ENCODE measurements at places on chromosomes 2 and 18.

DNA sequence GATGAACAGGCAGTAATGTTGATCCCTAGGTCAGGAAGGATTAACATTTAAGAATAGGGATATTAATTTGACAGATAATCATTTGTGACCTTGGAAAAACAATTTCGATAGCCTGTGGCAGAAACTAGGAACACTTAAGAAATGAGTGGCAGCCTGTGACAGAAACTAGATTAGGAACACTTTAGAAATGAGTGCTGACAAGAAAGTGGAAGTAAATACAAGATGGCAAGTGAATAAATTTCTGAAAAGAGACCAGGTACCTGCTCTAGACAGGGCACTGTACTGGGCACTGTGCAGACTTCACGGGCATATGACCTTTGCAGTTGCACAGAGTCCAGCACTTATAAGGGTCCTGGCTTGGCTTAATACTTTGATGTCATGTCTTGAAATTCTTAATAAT lies 5.5 kb upstream of the HNRNPA3 start:
- no peak for DNase-seq

DNA sequence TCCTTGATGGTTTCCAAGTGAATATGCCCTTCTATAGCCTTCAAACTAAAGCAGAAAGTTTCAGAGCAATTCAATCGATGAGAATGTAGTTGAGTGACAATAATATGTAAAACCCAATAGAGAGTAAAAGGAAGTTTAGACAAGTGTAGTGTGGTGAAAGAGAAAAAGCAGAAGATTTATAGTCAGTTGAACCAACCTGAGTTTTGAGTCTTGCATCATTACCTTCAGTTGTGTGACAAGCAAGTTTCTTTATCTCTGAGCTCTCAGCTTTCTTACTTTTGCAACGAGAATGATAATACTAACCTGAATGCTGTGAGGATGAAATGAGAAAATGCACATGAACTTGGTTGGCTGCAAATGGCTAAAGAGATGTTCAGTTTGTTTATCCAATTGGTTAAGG lies 40.6 kb upstream of the TMEM247 start:
- DNase-seq = no peak

DNA sequence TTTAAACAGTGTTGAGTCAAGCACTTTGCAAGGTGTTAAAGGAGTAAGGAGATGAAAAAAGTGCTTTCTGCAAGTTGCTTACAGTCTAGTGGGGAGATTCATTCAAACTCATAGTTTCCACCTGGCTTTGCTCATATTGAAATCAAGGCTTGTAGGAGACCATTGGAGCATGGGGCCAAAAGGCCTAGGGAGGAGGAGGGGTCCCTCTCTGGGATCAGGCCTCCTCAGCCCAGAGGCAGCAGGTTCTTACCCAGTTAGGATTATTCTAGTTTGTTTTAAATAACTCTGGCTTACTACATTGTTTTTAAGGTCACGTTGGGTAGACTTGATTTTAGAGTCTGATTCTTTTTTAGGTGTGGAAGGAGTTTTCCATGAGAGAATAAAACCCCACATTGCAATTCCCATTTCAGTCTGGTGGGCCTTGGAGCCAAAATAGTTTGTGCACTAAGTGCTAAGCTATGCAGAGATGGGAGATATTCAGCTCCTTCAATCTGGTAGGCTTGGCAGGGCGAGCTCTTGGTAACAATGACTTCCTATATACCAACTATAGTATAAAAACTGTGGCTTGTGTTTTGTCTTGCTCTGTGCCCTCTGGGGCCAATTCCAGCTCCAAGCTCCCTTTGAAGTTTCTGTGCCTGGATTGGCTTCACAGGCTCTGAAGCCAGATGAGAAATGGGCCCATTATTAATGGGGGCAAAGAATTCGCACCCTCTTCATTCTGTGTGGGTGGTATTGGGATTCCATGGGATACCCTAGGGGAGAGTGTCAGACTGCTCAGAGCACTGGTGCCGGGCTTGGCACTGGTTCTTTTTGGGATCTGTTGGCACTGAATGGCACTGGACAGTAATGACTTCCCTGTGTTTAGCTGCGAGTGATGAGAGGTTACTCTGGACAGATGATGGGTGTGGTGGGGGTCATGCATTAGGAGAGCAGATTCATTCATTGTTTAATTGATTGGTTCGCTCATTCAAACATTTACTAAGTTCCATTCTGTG lies 301.1 kb downstream of the MYCN start:
- no peak for DNase-seq

DNA sequence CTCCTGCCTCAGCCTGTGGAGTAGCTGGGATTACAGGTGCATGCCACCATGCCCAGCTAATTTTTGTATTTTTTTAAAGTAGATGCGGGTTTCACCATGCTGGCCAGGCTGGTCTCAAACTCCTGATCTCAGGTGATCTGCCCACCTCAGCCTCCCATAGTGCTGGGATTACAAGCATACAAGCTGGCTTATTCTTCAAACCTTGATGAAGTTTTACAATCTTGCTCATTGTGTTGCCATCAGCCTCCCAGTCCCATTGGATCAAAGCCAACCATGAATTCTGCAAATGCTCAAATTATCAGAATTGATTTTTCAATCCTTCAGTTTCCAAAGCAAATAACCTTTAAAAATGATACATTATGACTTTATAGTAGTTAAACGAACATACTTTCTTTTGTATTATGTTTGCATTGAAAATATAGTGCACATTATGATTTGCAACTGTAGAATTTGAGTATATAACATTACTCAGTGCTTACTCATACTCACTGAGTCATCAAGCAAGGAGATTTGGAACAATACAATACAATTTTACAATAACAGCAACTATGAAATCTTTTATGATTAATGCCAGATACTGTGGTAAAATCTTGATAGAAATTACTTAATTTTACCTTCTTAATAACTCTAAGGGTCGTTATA lies 1491.9 kb upstream of the CELF4 start:
- DNase-seq = no peak

DNA sequence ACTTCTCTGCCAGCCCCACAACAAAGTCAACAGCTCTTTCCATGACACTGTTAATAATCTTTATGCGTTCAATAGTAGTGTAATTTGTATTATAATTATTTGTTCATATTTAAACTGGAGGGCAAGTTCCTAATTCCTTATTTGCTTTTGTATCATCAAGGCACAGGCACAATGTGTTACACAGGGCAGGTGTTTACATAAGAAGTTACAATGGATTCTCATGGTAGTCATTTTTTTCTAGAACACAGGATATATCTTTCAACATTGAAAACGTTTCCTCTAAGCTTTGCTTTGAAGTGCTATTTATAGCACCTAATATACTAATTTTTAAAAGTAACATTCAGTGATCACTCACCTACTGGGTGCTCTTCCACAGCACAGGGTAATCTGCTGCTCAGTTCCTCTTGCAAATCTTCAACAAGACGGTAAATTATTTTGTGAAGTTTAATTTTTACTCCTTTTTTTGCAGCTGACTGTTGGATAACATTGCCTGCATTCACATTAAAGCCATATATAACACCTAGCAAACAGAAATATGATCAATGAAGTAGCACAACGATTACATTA lies 7.3 kb downstream of the RPS27A start:
- DNase-seq = no peak

GRCh38 chr2:207528980-207529329 lies 807 bp upstream of the CREB1 start:
- no peak for DNase-seq

- no peak for DNase-seq
Observed at GRCh38 chr2:44075541-44075940, 79.8 kb upstream of the LRPPRC start.

DNA sequence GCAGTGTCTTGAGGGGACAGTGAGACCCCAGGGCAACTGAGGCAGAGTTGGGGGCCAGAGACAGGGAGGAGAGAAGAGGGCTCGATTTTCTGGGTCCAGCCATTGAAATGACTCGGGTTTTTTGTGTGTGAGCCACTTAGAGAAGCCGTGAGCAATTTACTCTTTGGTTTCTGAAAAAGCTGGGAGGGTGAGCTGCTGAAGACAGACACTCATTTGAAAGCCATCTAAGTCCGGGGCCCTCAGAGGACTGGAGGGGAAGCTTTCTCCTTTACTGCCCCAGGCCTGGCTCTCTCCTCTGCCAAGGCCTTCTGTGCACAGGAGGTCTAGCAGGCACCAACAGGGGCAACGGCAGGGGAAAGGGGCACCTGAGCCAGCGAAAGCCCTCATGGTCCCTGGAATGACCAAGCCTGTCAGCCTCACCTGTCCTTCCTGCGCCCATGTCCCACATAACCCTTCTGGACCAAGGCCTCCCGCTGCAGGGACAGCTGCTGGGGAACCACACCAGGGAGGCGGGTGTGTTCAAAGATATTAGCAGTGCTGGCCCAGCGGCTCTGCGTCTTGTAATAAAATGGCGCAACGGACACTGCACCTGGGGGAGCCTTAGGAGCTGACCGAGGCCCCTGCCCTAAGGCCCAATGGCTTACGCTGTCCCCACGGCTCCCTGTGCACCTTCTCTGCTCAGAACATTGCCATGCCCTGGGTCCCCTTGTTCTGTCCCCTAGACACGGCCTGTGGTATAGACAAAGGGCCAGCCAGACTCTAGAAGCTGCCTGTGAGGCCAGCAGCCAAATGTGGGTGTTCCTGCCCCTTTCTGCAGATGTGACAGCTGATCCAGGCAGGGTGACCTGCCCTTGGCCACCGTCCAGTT lies 45.8 kb downstream of the HS6ST1 start:
- peak; percentile 81 for DNase-seq

- no peak for DNase-seq
Observed at GRCh38 chr18:53115876-53116585, 776.0 kb downstream of the DCC start.

GRCh38 chr2:71897137-71897480 lies 250.6 kb downstream of the CYP26B1 start:
- no peak for DNase-seq
